Activated T-cell treated with anti-CD3 and anti-CD28 coated beads, Interleukin-2, amount 50 U/mL, for 72 hours (primary cell): ENCODE measurements at places on chromosomes 5 and 9. TPM values are rescaled to one million over a fixed set of nuclear protein-coding genes. Genes with fewer than 3 reads are reported as not detected.

Gene NTNG2
- 3.2 TPM for total RNA-seq

GRCh38 chr9:18791074-18791473, 241.9 kb downstream of the SAXO1 start:
- DNase-seq = no peak

GRCh38 chr9:115202181-115202580, 84.2 kb upstream of the TNC start:
- DNase-seq = no peak

GRCh38 chr5:134892282-134892681, 12.6 kb upstream of the PCBD2 start:
- DNase-seq = no peak

DNA sequence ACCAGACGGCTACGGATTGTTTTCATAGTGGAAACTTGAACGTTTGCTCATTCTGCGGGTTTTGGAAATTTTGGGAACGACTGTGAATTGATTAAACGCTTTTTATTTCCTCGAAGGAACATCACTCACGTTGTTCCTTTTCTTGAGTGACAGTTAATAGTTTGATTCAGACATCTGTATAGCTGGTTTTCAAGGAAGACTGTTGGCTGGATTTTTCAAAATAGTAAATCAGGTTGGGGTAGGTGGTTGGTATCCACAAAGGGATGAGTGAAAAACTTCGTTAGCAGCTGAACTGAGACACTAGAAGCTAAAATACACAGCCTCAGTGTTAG, 1.1 kb downstream of the TGFBR1 start:
- no peak for DNase-seq

DNA sequence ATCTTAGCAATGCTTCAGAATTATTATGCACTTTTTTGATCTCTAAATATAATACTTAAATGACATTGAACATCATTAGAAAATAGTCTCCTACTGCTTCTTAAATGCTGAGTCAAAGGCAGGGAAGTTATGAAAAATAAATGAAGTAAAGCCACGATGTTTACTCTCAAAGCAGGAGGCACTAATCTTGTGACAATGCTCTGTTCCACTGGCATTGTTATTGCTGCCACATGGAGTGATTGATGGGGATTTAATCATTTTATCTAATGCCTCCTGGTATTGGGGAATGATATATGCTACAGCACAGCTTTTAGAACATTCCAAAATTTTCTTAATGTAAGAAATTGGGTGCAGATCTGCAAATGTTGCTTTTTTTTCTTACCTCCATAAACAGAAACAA, 1655.4 kb upstream of the NUDT12 start:
- no peak for DNase-seq

DNA sequence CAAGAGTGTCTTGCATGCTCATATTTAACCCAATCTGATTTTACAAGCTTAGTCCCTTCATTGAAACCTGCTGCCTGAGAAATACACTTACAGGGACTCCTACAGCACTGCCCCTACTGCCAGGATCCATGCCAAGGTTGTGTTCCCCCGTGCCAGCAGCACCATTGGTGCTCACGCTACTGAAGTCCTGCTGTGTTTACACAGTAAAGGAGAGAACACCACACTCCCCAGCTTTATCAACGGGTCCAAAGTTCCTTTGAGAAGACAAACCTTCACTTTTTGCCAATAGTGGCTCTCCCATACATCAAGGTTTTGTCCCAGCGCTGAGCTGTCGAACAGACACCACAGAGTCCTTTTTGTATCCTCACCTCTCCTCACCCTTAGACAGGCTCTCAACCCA, 155.1 kb upstream of the WWC1 start:
- no peak for DNase-seq

DNA sequence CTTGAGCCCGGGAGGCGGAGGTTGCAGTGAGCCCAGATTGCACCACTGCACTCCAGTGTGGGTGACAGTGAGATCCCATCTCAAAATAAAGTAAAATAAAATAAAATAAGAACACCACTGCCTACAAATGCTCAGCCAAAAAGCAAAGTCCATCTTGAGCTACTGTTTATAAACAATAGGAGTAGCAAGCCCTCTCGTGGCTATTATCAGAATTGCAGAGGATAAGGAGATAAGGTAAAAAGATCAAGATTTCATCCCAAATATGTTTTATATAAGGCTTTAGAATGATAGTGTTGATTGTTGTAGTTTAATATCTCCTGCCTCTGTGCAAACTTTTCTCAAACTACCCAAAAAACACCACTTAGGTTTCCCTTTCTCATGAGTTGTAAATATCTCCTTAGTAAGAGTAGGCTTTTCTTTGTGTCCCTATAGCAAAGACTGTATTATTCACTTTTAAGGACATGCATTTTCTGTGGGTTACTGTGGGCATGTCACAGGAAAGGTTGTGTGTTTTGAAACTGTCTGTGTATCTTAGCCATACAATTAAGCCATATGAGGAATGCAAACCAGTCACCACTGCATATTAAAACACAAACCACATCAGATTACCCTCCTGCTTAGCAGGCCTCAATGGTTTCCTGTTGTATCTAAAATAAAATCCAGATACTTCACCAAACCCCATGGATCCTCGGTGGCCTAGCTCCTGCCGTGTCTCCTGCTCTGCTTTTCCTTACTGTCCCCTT, 31.8 kb upstream of the CKS2 start:
- peak; percentile 13 for DNase-seq

- no peak for DNase-seq
Measured at GRCh38 chr5:154315196-154315595, 124.7 kb downstream of the GALNT10 start.

- no peak for DNase-seq
Measured at GRCh38 chr5:175709276-175709781, 51.5 kb downstream of the HRH2 start.

Gene SLC34A3
- 0.14 TPM for total RNA-seq

DNA sequence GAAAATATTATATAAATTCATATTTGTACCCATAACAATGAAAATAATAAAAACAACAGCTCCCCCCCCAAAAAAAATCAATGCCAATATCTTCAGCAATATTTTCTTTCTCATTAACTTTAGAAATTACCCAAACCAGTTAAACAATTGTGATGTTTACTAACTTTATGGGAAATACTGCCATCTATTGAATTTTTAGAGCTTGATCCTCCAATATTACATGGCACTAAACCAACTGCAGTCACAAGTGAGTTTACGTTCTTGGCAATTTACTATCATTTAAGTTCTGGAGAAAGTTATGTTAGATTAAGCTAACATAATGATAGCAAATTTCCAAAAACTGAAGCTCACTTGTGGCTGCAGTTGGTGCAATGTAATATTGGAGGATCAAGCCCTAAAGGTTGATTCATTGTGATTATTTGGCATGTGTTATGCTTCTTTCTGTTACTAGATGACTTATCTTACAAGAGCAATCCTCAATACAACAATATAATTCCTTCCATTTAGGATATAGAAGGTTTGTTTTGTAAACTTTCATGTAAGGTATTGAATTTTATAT, 379.5 kb downstream of the CDH18 start:
- no peak for DNase-seq

Gene TEK
- total RNA-seq = not detected

Gene KCNV2
- not detected for total RNA-seq

Gene NTRK2
- 0.41 TPM for total RNA-seq

DNA sequence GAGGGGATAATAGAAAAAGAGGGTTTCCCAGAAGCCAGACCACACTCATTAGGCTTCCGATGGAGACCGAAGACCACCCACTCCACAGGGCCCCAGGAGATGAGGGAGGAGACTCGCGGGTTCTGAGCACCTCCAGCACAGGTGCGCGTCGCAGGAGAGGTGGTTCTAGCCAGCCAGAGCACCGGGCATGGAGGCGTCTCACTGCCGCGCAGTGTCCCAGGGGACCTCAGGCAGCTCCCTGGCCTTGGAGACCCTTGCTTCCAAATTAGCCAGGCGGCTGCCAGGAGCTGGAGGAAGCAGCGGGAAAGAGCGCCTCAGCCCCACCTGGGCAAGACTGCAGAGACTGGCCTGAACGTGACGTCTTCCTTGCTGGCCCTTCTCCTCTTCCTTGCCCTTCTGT, 115.4 kb upstream of the FBXL7 start:
- DNase-seq = no peak

- no peak for DNase-seq
Measured at GRCh38 chr5:52262844-52263243, 524.9 kb upstream of the ITGA1 start.

Gene PCDHB13
- total RNA-seq = not detected

GRCh38 chr9:127557466-127557869, 54.6 kb upstream of the STXBP1 start:
- DNase-seq = no peak

DNA sequence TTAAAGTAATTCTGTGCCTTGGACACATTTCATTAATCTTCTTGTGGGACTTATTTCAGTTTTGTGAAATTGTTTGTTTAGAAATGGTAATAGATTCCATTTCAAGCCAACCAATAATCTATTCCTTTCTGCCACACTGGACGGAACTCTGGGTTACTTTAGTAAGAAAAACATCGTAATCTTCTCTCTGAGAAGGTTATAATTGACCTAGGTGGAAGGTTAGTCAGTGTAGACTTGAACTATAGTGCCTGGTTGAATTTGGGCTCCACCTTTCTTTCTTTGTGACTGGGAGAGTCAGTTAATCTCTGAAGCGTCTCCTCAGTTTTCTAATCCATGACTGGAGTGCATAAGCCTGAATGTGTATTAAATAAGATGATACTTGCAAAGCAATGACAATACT, 89.7 kb upstream of the PRLR start:
- DNase-seq = no peak

Gene SLC6A7
- not detected for total RNA-seq

Gene TRPM6
- total RNA-seq = 0.10 TPM

DNA sequence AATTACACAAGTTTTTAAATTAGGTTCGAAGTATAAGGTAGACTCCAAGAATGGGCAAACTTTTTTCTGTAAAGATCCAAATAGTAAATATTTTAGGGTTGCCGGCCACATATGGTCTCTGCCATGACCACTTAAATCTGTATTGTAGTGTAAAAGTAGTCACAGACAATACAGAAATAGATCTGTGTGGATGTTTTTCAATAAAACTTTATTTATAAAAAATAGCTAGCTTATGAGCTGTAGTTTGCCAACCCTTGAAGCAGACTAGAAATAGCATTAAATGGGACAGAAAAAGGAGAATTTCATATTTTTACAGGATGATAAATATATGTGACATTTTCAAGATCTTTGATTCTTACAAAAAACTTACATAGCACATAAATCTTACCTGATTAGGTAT, 94.9 kb upstream of the ACOT12 start:
- no peak for DNase-seq

Gene CTNND2
- not detected for total RNA-seq

Gene UNC13B
- 1.2 TPM for total RNA-seq

DNA sequence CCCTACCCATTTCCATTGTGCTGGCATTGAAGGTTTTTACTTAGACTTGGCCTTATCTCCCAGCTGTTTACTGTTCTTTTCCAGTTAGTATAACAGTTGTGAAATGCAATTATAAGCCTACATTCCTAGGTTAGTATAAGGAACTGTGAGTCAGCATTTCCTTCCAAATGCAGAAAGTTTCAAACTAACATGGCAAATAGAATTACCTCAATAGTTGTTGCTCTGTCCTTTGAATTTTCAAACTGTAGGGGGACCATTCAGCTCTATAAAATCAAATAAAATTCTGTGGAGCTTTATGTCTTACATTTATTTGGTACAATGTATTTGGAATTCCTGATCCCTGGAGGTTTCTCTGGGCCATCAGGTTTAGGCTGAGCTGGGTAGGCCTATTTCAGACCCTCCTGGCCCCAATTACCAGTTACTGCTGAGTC, 47.2 kb downstream of the ARHGEF28 start:
- DNase-seq = no peak

GRCh38 chr5:73451224-73452130, 2.9 kb upstream of the FOXD1 start:
- DNase-seq = peak; percentile 78

DNA sequence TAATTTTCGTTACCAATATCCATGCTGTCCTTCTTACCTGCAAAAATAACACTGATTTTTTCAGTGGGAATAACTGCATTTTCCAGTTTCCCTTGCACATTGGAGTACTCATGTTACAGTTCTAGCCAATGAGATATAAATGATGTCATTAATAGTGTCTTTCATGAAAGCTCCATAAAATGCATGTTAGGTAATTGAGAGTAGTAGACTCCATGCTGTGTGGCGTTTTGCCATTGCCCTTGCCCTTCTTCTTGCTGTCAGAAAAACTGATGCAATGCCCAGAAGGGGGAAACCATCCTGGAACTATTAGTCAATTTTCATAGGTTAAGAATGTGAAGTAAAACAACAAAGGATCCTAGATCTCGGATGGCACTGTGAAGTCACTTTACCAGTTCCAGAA, 1765.3 kb downstream of the EFNA5 start:
- no peak for DNase-seq

DNA sequence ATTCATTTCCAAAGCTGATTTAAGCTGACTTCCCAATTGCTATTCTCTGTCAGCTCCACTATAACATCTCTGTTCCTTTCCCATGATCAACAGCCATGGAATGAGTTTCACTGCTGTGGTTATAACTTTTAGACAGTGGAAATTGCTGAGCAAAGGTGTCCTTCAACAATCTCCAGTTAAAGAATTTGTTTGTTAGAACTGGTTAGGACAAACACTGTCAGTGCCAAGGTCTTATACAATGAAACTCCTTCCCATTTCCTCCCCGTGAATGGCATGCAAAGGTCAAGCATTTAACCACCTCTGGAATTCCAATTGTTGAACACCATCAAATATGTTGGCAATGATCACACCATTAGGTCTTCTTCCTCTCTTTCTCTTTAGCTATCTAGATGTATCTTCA, 45.7 kb upstream of the GHR start:
- no peak for DNase-seq

GRCh38 chr5:158744226-158744625, 355.5 kb downstream of the EBF1 start:
- no peak for DNase-seq

DNA sequence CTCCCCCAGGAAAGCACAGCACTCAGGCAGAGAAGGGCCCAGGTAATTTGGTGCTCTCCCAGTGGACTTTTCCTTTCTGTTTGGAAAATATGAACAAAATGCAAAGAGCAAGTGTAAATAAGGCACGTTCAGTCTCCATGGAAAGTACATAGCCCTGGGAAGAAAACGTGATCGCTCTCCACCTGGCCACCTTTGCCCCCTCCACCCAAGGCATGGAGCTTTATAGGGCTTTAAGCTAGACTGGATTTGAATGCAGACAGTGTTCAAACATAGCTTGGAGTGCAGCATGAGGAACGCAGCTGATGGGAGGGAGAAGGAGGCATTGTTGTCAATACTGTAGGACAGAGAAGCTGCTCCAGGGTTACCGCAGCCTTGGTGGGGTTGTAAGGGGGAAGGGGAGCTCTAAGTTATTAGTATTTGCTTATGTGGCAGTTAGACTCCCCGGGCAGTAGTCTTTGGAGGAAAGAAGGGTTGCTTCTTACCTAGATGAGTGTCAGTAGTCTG, 500.2 kb downstream of the SPOCK1 start:
- no peak for DNase-seq

Gene TMEFF1
- 0.50 TPM for total RNA-seq

Gene STKLD1
- 0.88 TPM for total RNA-seq

DNA sequence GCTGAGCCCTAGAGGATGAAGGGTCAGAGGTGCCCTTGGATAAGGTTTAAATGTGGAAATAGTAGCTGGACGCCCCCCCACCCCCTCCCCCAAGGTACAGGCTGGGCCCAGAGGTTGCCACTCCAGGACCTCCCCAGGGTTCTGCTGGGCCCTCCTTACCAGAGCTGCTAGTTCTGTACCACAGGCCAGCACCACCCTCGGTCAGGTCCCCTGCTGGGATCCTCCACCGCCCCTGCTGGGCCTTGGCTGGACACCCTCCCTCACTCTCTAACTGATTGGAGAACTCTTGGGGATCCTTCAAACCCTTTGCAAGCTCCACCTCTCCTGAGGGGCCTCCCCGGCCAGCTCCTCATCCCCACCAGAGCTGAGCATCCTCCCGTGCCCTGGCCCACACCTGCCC, 34.9 kb downstream of the PTGES start:
- DNase-seq = no peak

Gene ASPN
- total RNA-seq = not detected
